Stimulated activated CD4-positive, alpha-beta T cell treated with anti-CD3 and anti-CD28 coated beads, Interleukin-12 subunit alpha, Interleukin-12 subunit beta, amount 100 ng/mL, for 48 hours (primary cell): ENCODE measurements at places on chromosomes 6 and 20.

GRCh38 chr6:105359419-105360370 is 43.2 kb downstream of the PREP start:
- DNase-seq, result no peak

GRCh38 chr6:168320634-168321033 is 1.1 kb upstream of the DACT2 start:
- DNase-seq, result no peak

DNA sequence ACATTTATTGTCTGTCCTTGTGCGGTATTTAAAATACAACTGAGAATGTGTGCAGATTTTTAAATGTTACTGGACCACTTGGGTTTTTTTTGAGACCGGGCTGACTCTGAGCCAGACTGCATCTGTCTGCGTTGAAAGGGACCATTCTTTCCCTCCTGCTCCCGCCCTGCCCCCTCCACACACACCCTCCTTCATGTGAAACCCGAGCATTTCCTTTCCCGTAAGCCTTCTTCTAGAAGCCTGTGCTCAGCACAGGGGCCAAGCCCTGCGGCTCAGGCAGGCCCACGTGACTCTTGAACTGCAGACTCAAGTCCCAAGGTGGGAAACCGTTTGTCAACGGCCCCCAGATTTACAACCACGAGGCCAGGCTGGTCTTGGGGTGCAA is 82.7 kb upstream of the FOXC1 start:
- no peak for DNase-seq

DNA sequence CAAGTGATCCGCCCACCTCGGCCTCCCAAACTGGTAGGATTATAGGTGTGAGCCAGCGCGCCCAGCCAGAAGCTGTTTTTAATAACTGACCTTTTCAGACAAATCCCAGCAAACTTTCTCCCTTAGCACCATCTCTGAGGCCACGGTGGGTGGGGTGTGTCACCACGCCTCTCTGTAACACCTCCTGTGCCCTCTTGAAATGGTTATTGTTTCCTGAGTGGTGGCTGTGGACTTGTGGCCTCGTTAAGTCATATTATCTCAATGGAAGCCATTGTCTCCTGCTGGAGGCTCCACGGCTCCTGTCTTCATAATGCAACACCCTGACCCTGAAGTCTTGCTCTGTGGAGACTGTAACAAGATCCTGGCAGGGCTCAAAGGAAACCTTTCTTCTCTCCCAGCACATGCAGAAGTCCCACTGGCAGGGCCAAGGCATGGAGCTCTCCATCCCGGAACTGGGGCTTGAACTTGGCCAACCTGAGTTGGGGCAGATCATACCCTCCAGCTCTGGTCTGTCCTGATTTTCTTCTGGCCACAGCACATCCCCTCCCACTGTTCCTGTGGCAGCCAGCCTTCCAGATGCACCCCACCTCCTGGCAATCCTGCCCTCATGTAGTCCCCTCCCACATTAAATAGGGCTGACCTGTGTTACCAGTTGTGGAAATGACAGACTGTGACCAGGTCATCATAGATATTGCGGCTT is 81.1 kb downstream of the SNX5 start:
- no peak for DNase-seq

DNA sequence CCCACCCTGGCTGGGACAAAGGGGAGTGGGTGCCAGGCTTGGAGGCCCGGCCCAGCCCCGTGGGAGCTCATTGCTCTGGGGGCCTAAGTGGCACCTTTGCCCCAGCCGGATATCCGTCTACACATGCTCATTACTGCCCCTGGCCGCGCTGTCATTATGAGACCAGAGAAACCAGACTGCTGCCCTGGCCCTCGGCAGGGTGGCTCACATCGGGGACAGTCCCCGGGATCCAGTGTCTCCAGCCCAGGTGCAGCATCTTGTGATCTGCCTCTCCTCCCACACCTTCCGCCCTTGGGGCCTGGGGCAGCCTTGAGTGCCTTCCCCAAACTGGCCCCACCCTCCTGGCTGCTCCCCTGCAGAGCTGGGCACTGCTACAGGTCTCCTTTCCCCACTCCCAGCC is 4.9 kb downstream of the SRMS start:
- no peak for DNase-seq

- no peak for DNase-seq
Measured at GRCh38 chr20:31708736-31709534, 13.7 kb downstream of the BCL2L1 start.

DNA sequence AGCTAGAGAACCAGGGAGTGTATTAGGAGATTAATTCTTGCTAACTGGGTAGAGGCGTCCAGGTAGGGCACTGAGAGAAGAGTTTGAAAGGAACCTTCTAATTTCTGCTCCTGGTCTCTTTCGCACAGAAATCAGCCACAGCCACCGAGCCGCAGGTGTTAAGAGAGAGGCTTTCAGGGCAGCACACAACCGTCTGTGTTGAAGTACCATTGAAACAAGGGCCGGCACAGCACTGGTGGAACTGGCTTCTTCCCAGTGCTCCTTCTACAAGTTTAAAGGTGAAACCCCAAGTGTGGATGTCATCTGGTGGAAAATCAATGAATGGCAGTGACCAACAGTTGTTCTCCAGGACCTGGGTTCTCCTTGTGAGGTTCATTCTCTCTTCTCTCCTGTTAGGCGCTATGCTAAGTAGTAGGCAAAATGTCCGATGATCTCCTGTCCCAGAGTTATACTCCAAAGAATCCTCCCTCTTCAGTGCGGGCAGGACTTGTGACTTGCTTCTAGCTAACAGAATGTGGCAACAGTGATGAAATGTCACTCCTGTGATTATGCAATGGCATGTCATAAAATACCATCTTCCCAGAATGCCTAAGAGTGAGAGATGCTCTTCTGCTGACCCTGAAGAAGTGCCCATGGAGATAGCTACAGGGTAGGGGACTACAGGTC is 15.0 kb upstream of the RIN2 start:
- DNase-seq, result no peak

GRCh38 chr6:8389036-8389818 is 46.1 kb downstream of the SLC35B3 start:
- no peak for DNase-seq

DNA sequence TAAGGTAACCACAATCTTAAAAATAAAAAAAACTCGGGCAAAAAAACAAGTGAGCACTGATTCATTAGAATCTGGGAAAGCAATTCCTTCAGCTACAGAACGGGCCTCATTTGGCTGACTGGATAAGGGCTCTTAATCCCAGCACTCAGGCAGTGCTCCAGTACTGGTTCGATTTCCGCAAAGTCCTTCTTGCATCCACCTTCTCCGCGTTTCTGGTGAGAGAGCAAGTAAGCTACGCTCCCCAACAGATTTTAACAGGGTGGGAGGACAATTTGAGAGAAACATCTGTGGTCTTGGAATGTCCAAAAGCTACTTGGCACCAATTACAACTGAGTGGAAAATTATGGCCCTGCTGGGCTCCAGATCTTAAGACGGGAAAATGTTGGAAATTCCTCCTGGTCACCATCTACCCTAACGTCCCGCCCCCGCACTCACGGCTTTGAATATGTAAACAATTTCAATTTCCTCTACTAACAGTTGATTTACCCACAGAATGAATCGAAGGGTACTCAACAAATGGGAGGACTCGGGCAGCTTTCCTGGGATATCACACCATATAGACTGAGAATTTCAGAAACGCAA is 18.1 kb upstream of the ZSCAN9 start:
- DNase-seq, result no peak

DNA sequence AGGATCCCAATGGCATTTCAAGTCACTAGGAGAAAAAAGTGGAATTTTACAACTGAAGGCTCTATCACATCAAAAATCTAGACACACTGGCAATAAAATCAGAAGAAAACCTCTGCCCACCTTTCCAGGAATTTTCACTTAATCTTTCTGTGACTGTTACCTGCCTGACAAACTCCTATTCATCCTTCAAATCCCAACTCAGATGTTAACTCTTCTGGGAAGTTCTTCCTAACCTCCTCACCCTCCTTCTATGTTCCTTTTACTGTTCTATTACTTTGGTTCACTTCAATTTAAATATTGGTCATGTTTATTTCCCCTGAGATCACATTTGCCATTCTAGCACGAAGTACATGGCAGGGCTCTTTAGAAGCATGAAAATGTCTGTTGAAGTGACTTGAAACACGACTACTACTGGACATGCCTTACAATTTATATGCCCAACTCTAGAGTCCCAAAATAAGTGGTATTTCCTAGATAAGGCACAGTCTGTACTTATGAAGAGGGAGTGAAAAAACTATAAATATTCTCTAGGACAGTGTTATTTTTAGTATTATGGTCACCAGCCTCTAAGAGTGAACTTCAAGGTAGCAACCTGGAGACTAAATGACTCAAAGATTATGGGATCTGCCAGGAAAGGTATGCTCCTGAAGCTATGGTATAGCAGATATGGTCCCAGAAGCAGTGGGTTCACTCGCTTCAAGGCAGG is 17.1 kb downstream of the CHD6 start:
- no peak for DNase-seq

DNA sequence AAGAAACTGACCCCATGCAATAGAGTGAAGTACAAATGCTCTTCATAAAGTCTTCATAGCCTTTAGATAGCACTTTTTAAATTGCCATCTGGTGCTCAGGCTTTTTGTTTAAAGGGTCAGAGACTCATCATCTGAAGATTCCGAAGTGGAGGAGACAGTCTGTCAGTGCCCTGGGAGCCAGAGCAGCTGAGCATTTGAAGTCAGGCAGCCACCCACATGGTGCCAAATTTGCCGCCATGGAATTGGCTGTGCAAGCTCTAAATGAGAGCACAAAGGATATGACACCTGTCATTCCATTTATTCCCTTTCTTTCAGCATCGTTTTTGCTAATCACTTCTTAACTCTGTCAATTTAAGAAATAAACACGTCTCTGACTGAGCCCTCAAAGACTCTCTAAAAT is 32.8 kb upstream of the CEP162 start:
- no peak for DNase-seq

- DNase-seq, result no peak
Measured at GRCh38 chr6:87281426-87281825, 41.0 kb upstream of the SMIM8 start.

DNA sequence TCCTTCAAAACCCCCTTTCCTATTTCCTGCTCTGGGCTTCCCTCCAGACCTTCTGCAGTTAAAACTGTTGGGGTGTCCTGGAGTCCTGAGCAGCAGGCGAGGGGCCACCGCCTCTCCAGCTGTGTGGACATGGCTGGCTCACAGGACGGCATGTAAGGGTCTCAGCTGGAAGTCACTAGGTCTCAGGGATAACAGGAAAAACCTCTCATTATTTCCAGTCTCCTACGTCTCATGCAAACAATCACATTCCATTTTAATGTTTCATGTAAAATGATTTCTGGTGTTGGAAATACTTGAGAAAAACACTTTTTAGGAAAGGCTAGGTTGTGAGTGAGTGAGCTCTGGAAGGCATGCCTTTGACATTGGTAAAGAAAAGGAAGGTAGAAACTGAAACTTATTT is 158.7 kb downstream of the SCML4 start:
- no peak for DNase-seq

DNA sequence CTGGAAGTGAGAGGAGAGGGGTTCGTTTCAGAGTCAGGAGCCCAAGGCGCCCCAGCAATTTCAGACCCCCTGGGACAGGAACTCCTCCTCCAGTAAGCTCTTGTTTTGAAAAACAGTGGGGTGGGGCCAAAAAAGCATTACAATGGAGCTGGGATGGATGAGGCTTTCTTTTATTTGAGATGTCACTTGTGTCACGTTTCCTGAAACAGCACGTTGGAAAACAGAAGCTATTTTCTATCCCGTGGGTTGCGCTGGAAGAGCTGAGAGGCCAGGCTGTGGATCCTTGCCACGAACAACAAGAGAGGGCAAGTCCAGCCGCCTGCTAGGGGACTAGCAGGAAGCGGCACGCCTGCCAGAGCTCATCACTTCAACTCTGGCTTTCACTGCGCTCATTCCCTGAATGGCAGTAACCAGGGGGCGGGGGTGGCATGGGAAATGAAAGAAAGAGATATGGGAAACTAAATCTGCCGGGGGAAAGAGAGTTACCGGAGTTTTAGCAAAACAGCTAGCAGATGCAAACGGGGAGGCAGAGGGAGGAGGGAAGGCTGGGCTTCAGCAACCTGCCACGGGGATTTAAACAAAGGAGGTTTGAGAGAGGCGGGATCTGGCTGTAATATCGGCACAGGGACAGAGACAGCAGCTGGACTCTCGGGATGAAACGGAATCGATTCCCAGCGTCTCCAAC is 34.6 kb downstream of the GCNT2 start:
- DNase-seq, result no peak

- no peak for DNase-seq
Measured at GRCh38 chr6:109693111-109693510, 2.0 kb downstream of the FIG4 start.

DNA sequence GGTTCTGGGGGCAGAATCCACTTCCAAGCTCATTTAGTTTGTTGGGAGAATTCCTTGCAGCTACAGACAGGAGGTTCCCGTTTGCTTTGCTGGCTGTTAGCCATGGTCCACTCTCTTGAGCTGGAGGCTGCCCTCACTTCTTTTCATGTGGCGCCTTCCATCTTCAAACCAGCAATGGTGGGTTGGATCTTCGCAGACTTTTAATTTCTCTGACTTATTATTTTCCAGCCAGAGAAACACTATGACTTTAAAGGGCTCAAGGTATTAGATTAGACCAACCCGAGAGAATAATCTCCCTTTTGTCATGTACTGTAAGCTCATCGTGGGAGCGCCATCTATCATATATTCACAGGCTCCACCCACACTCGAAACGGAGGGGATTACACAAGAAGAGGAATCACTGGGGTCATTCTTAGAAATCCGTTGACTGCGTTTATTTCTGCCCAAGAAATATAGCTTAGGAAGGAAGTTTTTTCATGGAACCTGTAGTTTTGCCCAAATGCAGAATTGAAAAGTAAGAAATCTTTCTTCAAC is 38.9 kb downstream of the SAMD5 start:
- no peak for DNase-seq

DNA sequence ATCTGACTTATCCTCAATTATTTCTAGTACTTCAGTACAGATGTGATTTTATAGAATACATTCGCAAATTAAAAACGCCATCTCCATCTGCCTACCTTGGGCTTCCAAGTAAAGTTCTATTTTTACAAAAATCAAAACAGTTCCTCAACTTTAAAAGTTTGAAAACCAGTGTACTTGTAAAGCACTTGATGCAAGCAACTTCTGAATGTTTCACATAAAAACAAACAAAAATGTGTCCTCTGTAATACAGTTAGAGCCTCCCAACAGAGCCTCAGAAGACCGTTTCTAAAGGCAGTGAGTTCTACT is 384 bp upstream of the MANEA start:
- no peak for DNase-seq
